NCI-H2081 (cell line): ENCODE measurements at places on chromosomes 1 and 21.

GRCh38 chr1:183730886-183731573 is 73.9 kb upstream of the RGL1 start:
- DNase-seq, result no peak

DNA sequence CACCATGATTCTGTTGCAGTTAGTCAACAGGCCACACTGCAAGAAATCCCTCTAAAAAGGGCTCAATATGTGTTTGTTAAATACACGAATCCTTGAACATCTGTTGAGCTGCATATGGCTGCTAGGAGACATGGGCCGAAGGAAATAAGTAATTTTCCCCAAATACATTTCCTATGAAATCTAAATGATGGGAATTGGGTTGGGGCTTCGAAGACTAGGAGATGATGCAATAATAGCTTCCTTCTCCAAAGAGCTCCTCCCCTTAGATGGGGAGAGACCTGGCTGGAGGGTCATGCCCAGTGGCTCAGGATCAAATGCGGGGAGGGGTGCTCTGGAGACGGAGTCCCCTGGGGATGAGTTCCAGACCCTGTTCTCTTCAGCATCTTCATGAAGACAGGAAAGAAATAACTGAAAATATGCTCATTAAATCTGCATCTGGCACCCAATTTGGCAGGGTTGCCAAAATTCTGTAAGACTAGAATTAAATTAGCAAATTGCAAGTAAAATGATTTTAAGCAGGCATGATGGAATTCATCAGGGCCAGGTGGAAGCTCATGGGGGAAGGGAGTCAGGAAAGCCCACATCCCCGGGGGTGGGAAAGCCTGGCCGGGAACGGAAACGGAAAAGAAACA is 165.0 kb upstream of the EDN2 start:
- no peak for DNase-seq

DNA sequence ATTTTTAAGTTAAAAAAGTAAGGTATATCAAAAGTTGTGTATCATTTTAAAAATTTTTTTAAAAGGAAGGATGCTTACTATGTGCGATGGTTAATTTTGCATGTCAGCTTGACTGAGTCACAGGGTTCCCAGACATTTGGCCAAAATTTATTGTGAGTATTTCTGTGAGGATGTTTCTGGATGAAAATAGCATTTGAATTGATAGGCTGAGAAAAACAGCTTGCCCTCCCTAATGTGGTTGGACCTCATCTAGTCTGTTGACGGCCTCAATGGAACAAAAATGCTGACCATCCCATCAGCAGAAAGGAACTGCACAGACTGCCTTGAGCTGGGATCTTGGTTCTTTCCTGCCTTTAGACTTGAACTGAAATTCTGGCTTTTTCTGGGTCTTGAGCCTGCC is 724.5 kb downstream of the NCAM2 start:
- no peak for DNase-seq

DNA sequence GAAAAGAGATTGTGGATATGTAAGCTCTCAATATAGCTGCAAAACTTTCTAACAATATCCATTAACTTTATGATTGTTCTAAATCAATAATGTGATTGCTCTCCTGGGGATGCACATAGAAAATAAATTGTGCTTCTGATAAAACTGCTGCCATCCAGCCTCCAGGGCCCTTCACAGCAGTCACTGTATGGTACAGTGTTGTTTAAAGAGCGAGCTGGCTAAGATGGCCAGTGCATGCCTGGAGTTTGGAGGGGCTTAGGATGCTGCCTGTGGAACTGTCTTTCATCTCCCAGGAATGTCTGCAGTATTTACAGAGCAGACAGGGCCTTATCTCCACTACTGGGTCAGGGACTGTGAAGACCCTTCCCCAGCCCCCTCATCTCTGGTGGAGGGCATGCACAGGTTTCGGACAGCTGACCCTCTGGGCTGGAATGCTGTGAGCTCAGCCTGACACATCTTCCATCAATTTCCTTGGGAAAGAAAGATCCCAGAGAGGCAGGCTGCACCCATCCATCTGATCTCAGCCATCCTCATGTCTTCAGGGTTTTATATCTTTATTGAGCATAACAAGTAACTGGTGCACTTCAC is 137.0 kb downstream of the PLPP3 start:
- no peak for DNase-seq

- no peak for DNase-seq
Measured at GRCh38 chr1:157882580-157882979, 41.0 kb upstream of the CD5L start.

- DNase-seq, result no peak
Measured at GRCh38 chr1:186234976-186235686, 139.9 kb downstream of the TPR start.

- no peak for DNase-seq
Measured at GRCh38 chr1:91526496-91526895, 25.8 kb downstream of the CDC7 start.

GRCh38 chr1:159208175-159208825 is 3.6 kb downstream of the ACKR1 start:
- DNase-seq, result no peak

GRCh38 chr1:244419024-244419423 is 32.7 kb downstream of the ADSS2 start:
- no peak for DNase-seq

DNA sequence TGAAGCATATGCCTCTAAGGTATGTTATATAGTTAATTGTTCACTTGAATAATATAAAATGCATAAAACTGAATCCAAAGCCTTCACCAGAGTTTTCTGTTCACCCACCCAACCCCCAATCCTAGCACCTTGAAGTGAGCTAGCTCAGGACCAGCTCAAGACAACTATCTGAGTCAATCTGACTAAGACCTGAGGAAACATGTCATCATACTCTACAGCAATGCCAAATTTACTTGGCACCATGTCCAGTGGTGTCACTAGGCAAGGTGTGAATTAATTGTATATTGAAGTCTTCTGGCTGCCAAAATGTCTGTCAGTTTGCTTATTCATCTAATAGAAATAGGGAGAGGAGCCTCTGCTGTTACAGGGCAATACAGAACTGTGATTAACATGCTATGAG is 3.8 kb downstream of the DNASE2B start:
- DNase-seq, result peak; percentile 18

- no peak for DNase-seq
Measured at GRCh38 chr1:23074012-23074411, 54.7 kb downstream of the KDM1A start.

DNA sequence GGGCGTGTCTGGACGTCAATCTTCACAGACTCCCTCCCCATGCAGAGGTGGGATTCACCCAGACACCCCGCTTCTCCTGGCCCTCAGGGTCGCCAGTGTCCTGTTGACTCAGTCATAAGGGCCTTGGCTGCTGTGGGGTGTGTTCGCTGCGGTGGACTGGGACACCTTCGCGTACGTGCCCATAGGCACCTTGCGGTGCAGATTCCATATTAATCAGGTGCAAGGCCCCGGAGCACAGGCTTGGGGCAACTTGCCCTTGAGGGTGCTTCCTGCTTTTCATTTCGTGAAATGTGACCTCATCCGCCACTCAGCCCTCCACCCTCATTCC is 398 bp upstream of the SLC30A10 start:
- DNase-seq, result no peak

GRCh38 chr1:151512801-151513625 is 1.8 kb downstream of the CGN start:
- DNase-seq, result no peak

DNA sequence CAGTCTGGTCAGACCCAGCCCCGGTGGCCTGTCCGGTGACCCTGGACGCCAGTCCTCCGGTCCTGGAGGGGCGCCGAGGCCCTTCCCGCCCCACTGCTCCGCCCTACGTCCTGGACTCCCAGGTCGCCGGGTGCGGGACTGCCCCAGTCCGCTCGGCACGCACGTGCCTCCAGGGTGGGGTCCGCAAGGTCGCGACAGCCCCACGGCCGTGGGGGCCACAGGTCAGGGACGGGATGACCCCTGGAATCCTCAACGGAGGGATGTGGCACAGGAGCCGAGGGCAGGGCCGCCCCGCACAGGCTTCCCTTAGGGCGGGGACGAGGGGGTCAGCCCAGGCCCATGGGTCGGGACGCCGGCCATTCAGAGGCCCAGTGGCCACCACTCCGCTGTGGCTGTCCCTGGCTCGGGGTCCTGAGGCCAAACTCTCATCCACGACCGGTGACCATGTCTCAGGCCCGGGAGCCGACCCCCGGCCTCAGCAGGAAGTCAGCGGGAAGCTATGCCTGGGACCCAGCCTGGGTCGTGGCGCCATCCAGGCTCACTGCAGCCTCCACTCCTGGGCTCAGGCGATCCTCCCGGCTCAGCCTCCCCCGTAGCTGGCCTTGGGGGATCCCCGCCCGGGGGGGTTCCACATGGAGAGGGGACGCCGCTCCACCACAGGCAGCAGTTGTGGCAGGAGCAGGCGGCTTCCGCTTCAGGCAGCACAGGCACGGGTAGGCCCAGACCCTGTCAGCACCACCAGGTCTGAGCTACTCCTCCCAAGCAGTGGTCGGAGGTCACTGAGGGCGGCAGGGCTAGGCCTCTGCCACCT is 599 bp upstream of the TMEM240 start:
- no peak for DNase-seq

DNA sequence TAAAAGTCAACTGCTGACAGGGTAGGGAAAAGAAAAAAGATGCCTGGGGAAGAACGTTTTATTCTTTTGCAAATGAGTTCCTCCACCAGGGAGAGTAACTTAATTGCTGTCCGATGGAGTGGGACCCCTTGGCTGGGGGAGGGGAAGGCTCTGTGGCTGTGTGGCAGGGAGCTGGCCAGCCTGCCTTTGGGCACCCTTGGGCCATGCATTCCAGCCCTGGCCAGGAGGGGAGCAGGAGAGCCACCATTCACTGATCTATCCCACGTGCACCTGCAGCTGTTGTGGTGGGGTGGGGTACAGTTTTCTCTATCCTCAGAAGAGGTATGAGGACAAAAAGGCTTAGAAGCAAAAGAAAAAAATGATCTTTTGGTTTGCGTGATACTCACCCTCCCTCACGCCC is 116.9 kb downstream of the KCNK1 start:
- DNase-seq, result no peak

DNA sequence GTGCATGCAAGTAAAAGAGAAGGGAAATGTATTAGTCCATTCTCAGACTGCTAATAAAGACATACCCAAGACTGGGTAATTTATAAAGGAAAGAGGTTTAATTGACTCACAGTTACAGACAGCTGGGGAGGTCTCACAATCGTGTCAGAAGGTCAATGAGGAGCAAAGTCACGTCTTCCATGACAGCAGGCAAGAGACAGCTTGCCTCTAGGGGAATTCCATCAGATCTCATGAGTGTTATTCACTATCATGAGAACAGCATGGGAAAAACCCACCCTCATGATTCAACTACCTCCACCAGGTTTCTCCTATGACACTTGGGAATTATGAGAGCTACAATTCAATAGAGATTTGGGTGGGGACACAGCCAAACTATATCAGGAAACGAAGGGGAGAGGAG is 8.1 kb downstream of the KRTAP21-3 start:
- no peak for DNase-seq

DNA sequence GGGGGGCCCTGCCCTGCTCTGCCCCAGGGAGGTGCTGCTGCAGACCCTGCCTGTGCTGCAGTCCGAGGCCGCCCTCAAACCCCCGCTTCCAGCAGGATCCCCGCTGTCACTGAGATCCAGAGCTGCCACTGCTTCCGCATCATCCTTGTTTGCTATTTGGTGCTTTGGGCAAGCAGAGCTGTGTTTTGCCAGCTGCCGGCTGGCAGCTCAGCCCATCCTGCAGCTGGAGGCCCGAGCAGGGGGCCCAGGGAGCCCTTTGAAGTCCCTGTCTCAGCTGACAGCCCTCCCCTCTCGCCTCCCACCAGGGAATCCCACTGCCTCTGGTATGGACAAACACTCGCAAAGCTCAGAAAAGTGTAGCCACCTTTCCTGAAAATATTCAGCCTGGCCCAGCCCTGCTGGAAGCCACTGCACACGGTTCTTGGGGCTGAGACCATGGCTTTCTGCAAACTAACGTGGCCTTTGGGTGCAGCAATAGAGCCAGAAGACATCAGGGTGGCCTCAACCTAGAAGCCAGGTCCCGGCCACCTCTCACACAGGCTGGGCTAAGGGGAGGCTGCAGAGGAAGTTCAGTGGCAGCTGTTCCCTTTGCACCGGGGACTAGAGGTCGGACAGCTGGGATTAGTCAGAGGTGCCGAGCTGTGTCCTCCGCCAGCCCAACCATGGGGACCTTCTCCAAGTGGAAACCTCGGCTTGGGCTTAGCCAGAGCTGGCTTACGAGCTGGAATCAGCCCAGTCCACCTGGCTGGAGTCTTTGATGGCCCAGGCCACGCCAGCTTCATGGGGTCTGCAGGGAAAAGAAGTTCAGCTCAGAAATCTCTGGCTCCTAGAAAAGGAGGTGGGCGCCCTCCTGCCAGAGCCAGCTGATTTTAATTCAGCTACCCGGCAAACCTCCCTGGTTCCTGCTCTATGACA is 107.1 kb downstream of the SPSB1 start:
- peak; percentile 63 for DNase-seq

DNA sequence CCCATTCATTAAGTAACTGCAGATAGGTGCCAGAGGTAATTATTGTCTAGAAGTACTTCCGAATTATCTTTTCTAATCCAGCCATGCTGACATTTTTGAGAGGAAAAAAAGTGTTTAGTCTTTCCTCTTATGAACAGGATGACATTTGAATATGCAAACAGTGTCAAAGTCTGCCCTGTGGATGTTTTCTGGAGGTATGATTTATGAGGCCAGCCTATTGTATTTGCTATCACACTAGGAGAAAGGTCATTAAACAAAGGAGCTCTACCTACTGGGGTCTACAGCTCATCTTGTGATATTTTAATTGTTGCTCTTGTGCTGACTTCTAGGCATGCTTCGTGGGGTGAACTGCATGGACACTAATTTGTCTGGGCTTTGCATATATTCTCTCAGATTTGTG is 559.7 kb upstream of the CAMK1G start:
- DNase-seq, result no peak

- DNase-seq, result peak; percentile 25
Measured at GRCh38 chr1:23446661-23447310, 22.2 kb upstream of the TCEA3 start.

DNA sequence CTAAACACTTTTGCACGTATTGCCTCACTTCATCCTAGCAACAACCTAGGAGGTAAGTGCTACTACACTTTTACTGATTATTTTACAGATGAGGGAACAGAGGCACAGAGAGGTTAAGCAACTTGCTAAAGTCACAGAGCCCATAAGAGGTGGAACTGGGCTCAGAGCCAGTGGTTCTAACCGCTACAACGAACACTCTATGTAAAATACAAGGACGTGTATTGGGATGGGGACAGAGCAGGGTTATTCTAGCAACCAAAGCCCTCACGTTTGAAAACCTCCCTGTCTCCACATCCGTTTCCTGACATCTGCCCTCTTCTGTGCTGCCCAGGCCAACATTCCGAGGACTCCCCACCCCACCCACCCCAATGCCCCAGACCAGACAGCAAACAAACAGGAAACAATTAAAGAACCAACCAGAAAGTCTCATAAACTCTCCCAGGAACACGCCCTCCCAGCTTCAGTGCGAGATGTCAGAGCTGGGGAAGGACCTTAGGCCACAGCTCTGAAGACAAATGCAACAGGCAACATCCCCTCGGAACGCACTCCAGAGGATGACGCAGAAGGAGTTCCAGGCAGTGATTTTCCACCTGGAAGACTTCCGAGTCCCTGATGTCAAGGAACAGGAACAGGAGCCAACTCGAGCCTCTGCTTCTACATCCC is 41.1 kb downstream of the GLIS1 start:
- no peak for DNase-seq

GRCh38 chr21:15224346-15225086 is 159.7 kb upstream of the NRIP1 start:
- DNase-seq, result no peak

- no peak for DNase-seq
Measured at GRCh38 chr1:28313702-28314546, 14.9 kb upstream of the MED18 start.

GRCh38 chr1:26477446-26478152 is 5.4 kb downstream of the HMGN2 start:
- DNase-seq, result no peak
